ENCODE measurements at places on chromosomes 2 and 18.

DNA sequence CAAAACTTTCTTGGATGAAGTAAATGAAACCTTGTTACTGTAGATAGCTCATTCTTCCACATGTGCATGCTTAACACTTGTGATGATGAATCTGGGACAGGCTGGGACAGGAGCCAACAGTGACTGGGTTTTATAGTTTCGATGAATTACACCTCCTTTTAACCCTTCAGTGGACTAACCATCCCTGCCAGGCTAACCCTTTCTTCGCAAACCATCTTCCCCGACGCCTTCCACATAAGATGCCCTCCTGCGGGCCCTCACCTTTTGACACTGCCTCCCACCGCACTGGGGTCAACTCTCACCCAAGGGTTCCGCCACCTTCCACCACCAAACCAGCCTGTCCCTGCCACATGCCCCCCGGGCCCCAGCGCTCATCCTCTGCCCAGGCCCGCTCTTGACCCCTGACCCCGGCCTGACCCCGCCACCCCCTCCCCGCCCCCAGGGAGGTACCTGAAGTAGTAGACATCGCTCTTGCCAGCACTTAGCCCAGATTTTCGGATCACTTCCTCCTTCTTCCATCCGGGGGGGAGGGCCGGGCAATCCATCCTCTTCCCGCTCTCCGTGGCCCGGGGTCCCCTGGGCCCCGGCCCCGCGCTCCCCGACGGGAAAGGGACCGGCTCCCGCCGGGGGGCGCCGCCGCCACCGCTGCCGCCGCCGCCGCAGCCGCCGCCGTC is 764 bp downstream of the MBD2 start:
- no peak for DNase-seq

DNA sequence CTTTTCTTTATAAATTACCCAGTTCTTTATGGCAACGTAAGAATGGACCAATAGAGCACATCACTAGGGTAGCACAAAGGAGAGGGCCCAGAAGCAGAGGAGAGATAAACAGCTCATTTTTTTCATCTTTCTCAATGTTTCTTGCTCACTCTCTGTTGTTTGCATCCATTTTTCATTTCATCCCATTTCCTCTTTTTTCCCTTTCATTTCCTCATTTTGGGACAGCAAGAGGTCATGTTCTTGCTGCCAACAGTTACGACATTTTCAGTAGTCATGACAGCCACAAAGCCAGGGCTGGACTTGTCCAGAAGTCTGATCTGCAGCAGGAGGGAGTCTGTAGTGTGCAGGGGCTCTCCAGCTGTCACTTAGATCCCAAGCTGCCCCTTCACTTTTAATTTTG is 52.7 kb upstream of the CYP1B1 start:
- DNase-seq = no peak

DNA sequence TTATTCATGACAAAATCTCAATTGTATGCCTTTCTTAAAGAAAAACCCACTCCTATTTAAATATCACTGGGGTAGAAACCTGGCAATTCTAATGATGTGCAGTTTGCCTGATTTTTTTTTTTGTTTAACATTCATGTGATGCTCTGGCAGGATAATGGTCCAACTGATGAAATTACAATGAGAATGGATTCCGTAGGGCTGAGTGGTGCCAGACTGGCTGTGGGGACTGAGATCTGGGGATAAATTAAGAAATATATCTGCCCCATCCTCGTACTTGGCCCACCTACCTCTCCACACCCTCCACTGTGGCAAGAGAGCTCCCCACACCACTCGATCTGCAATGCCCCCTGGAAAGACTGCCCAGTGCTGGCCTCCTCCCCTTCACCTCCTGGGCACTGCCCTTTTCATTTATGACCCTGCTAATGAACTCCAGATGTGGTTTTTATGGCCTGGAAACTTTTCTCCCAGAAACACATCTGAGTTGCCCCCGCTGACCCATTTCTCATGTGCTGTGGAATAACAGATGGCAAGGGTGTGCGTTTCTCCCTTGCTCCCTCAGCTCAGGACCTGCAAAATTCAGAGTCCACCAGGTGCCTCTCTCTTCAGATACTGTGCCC is 33.0 kb upstream of the RPL37A start:
- DNase-seq = no peak

GRCh38 chr2:6968319-6969100 is 51.3 kb downstream of the RNF144A start:
- DNase-seq = no peak

DNA sequence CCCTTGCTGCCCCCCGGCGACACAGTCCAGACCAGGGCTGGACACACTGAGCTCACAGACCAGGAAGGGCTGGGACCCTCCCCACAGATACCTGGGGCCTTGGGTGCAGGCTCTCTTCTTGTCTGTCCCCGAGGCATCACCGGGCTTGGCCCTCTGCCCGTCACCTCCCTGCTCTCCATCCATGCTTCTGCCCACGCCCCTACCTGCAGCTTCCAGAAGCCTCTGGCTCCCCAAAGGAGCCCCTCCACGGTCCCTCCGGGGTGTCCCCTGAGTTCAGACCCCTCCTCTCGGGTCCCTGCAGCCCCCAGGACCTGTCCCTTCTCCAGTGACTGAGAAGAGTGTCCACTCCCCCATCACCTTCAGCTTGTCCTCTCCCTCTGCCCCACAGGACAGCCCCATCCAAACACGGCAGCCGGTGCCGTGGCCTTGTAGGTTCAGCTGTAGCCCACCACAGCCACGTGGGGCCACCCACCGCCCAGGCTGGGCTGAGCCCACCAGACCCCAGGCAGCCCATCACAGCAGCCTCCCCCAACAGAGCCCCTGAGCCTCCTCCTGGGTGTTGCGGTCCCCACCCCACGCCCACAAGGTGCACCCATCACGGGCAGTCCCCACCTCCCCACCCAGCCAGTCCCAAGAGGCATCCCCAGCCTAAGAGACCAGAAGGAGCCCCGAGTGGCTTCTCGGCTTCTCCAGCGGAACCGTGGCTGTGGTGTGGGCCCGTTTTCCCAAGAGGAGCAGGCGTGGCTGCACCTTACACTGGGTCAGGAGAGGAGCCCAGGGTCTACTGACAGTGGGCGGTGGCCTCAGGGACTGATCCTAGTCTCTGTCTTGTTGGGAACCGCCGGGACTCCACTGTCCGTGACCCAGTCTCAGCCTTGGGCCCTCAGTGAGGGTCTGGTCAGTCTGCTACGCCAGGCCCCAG is 53.1 kb downstream of the RAMP1 start:
- DNase-seq = no peak

DNA sequence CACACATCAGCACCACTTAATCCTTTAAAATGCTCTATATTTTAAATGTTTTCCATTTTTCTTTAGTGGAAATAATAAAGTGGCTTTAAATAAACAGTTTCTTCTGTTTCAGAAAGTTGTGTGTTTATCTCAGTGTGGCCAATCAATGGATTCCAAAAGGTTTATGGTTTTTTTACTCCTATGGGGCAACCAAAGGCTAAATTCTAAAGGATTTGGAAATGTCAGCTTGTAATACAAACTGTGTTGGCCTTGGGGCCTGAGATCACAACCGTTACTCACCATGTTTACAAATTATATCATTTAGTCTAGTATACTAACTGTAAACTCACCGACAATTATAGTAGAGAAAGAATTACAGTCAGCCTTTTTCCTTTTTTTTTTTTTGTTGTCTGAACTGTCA is 827.2 kb downstream of the EPHA4 start:
- DNase-seq = no peak

GRCh38 chr2:237691029-237691907 is 63.9 kb downstream of the LRRFIP1 start:
- no peak for DNase-seq

DNA sequence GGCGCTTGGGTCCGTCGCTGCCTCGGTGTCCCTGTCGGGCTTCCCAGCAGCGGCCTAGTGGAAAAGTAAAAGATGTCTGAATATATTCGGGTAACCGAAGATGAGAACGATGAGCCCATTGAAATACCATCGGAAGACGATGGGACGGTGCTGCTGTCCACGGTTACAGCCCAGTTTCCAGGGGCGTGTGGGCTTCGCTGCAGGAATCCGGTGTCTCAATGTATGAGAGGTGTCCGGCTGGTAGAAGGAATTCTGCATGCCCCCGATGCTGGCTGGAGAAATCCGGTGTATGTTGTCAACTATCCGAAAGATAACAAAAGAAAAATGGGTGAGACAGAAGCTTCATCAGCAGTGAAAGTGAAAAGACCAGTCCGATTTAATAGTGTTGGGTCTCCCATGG is 8.0 kb downstream of the HES6 start:
- no peak for DNase-seq

DNA sequence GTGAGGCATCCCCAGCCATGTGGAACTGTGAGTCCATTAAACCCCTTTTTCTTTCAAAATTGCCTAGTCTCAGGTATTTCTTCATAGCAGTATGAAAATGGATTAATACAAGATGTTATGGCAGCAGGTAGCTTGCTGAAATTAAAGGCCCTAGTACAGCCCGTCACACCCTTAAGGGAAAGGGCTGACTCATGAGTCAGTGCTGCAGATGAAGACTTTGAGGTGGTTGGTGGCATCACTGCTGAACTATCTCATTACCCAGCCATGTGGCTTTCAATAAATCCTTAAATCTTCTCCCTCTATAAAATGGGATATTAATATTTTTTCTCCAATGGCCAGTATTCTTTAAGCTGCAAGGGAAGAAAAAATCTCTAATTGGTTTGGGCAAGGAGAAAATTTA is 226.1 kb upstream of the CCDC68 start:
- no peak for DNase-seq

GRCh38 chr2:229780856-229781773 is 66.8 kb upstream of the DNER start:
- DNase-seq = no peak

GRCh38 chr18:53739700-53740099 is 484.8 kb downstream of the MBD2 start:
- DNase-seq = no peak

DNA sequence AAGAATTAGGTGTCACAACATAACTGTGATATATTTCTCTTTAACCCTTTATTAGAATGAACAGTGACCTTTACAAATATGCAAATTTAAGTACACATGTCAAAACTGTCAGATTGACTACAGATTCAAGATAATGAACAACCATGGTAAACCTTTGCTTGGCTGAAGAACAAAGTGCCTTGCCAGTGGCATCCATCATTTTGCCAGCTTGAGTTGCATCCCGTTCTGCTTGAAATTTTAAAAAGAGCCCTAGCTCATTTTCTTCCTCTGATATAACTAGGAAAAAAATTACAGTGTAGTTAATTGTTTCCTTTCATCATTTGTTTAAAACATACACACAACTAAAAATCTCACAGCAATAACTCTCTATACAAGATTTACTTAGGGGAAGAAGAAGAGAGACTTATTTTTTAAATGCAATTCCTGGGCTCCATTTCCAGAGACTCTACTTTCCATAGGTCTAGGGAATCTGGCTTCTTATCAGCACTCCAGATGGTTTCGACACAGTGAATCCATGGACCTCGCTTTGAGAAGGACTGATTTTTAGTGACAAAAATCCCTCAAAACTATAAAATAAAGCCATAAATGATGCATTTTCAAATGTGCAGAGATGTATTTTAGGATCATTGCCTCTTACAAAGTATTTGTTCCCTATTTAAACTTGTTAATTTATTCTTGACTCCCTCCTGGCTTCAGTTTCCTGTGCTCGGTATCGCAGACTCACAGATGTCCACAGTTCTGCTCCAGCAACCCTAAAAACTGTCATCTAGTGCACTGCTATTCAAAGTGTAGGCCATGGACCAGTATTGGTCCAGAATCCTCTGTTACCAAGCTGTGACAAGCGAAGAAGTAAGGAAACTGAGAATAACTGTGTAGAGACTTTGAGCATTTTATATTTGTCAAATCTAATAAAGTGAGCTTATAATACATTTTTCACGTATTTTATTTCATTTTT is 50.1 kb downstream of the ICA1L start:
- DNase-seq = no peak

DNA sequence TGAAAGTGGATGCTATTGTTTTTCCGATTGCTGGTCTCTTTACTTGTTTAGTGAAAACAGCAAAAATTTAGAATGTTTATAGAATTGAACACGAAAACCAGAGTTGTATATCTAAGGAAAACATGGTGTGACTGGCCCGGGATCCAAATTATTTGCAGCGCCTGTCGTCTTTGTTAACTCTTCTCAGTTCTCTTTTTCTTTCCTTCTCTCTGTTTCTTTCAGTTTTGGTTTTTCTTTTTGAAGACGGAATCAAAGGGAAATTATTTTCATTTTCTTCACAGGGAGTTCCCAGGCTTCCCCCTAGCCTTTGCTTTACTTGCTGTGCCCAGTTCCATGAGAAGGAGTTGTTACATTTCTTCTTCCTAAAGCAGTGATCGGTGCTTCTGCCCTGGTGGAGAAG is 76.0 kb downstream of the AGAP1 start:
- DNase-seq = no peak

- DNase-seq = no peak
Observed at GRCh38 chr2:80461505-80462197, 157.1 kb upstream of the LRRTM1 start.

GRCh38 chr2:48088994-48089393 is 182.7 kb upstream of the FBXO11 start:
- DNase-seq = no peak

- no peak for DNase-seq
Observed at GRCh38 chr18:3920832-3921231, 470.9 kb downstream of the TGIF1 start.

DNA sequence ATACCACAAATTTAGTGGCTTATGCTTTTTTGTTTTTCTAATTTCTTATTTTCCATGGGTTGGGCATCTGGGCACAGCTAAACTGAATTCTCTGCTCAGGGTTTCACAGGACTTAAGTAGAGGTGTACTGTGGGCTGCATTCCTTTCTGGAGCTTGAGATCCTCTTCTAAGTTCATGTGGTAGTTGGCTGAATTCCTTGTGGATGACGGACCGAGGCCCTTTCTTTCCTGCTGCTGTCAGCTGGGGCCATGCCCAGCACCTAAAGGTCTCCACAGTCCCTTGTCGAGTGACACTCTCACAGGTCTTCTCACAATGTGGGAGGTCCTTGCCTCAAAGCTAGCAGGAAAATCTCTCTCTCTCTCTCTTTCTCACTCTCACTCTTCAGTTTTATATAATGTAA is 433.5 kb upstream of the LRATD1 start:
- no peak for DNase-seq

DNA sequence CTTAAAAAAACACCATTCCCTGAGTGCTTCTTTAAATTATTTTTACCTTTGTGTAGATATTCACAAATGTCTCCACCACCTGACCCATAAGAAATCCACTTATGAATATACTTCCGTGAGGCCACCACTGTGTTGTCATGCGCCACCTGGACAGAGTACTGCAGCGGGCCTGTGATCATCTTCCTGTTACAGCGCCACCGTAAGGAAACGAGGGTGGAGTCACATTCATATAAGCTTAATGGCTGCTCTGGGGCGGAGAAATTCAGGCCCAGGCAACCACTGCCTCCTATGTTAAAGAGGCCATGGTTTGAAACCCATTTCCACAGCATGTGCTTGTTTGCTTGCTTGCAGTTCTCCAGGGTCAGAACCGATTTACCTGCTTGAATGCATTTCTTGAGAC is 17.7 kb downstream of the PLA2R1 start:
- DNase-seq = no peak

DNA sequence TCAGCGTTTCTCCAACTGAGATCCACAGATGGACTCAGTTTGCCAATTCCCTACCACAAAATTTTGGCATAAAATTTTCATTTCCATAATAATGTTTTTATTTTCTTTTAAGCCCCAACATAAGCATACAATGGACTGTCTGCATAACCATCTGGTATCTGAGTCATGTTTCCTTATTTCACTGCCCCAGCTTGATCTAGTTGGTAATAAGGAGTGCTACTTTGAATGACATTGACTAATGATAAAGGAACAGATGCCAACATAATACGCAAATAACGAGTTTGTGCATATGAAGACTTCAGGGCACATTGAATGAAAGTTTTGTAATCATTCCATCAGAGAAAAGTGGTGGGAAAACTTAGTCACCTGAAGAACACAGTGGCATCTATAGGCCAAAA is 8.8 kb upstream of the MBD2 start:
- DNase-seq = no peak

GRCh38 chr2:103784261-103784660 is 1022.4 kb downstream of the TMEM182 start:
- no peak for DNase-seq

Measured in stimulated activated CD8-positive, alpha-beta memory T cell treated with anti-CD3 and anti-CD28 coated beads, Interleukin-12 subunit alpha, Interleukin-12 subunit beta, amount 100 ng/mL, for 1 hour (primary cell).